NCI-H526 (cell line): ENCODE measurements at places on chromosomes 11 and 22.

DNA sequence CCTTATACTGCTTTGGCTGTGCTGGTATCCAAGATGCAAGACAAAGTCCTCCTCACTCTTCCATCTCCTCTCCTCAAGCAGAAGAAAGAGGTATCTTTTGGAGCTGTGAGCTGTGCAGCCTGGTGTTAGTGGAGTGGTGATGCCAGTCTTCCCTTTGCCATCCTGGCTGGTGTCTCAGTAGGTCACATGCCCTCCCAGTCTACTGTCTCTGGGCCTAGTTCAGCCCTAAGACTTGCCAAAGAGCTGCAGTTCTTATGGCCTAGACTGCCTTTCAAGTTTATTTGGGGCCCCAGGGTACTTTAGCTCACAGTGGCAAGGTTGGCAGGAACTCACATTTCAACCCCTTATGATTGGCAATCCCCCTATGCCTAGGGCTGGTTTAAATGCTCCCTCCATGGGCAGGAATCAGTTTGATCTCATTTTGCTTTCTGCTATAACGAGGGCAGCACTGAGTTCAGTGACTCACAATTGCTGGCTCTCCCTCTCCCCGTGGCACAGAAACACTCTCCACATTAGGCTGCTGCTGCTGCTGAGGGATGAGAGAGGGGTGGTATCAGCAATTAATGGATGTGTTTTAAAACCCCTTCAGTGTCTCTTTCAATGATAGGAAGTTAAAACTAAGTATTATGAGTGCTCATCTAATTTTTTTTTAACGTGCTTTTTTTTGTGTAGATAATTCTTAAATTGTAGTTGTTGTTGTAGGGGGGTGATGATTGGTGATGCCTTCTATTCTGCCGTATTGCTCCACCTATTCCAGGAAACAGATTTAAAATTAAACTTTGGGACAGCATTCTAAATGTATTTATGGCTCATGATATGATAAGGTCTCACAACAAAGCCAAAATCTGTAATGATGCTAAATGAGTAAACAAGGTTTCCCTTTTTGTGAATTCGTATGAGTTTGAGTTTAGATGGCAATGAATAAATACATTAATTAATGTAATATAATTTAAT, 1295.0 kb downstream of the JRKL start:
- no peak for DNase-seq

GRCh38 chr22:25014896-25015755, 62.6 kb downstream of the KIAA1671 start:
- DNase-seq, result no peak

GRCh38 chr11:90916706-90917105, 693.9 kb upstream of the CHORDC1 start:
- DNase-seq, result no peak

- peak; percentile 11 for DNase-seq
Measured at GRCh38 chr11:32830413-32830738, 649 bp downstream of the PRRG4 start.

DNA sequence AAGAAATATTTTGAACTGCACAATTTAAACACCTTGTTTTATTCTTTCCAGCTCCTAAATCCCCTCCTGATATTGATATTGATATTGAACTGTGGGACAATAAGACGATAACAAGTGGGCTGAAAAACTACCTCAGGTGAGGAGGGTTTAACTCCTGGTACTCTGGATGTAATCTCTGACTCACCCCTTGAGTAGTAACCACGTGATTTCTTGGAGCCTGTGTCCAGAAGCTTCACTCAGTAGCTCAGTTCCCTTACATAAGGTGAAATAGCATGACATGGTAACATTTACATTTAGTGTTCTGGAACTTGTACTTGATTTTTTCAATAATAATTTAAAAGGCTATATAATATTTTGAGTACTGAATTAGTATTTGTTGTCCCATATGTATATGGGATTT, 168.0 kb downstream of the PGR start:
- no peak for DNase-seq

DNA sequence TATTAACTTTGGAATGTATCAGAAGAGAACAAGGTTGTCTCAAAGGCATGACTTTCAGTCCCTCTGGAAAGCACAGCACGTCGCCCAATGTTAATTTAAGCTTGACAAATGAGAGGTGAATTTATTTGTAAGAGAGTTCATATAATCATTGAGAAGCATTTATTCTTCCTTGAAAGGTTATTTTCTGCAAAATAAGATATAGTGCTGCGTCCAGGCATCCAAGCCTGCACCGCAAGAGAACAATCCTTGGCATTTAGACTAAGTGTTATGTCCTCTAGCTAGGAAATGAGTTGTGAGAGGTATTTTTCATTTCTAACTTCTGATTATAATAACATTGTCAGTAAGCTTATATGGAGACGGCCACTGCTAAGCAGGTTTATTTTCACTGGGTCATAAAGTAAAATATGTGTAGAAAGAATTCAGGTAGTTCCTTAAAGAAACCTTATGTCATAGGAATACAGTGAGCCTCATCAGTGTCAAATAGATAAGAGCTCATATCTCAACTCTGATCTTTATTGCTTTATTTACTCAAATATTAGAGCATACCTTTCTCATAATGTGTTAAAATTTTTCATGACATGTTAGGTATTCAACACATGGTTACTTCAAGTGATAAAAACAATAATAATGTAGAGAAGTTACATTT, 182.0 kb downstream of the LUZP2 start:
- no peak for DNase-seq

DNA sequence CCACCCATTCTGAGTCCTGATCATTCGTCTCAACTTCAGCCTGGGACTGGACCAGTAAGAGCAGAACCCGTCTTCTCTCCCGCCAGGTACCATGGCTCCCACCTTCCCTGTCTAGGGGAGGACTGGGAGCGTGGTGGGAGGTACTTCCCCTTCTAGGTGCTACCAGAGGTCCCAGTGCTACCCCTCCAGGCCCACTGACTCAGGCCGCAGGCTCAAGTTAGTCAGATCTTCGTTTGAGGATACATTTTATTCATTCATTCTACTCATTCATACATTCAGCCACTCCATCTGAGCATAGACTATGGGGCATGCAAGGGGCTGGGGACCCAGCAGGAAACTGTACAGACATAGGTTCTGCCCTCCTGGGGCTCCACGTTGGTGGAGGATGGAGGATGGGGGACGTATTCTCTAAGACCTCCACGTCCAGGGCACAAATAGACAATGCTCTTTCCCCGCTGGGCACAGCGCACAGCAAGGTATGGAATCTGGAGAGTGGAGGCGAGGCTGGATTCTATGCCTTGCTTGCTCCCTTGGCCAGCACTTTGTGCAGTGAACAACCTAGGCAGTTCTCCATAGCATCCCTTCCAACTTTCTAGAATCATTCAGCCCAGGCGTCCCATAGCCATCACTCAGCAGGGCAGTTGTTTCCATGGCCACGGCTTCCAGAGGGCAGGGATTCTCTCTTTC, 1.0 kb upstream of the RAB3IL1 start:
- DNase-seq, result no peak

- DNase-seq, result peak; percentile 99
Measured at GRCh38 chr11:119481021-119481666, 58.2 kb upstream of the THY1 start.

GRCh38 chr22:45007391-45008185, 2.2 kb downstream of the PHF21B start:
- no peak for DNase-seq

- peak; percentile 74 for DNase-seq
Measured at GRCh38 chr11:62538470-62539237, 8.0 kb downstream of the AHNAK start.

DNA sequence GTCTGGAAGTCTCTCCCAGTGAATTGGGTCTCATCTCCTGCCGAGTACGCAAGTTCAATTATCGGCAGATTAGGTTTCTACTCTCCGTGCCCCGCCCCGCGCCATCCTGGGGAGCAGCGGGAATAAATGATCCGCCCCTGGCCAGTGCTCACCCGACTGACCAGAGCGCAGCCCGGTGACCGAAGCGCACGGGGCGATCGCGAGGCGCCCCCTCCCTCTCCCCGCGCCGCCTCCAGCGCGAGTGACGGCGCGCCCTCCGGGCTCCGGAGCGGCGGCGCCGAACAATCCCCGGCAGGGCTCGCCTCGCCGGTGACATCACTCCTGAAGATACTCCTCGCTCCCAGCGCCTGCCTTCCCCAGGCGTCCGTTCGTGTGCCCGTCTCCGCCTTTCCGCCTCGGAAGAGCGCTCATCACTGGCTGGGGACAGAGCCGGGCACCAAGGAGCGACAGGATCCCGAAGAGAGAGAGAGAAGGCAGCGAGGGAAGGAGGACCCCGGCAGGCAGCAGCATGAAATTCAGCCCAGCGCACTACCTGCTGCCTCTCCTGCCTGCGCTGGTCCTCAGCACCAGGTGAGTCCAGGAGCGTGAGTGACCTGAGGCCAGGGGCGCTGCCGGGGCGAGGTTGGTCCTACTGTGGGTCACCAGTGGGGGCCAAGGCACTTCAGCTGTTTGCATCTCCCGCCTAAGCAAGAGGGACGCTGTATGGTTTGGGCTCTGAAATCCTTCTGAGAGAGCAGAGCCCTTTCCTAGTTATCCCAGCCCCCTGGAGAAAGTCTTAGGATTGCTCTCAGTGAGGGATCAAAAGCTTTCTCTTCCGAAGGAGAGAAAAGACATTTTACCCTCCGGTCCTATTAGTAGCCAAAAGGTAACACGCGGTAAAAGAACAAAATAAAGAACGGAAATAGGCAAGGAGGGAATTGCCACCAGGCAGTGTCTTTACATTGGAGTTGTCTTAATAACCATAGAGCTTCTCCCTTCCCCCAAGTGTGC, at the start of gene LUZP2:
LUZP2 (plus strand) TSS at position 318 of the 990 bp plus-strand sequence.
- DNase-seq, result peak; percentile 5

- no peak for DNase-seq
Measured at GRCh38 chr11:34685864-34686263, 65.0 kb downstream of the EHF start.

DNA sequence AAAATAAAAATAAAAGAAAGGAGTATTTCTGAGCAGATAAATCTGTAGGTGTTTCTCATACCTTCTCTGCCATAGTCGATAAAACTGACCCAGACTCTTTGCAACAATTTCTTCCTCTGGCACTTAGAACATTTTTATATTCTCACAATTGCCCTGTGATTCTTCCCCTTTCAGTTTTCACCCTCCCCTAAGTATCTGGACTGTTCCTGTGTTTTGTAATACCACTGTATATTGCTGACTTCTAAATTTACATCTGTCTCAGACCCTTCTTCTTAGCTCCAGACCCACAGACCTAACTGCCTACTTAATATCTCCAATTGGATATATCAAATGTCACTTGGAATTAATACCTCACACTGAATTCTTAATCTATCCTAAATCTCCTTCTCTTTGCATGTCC, 133.4 kb upstream of the DDI1 start:
- no peak for DNase-seq

GRCh38 chr11:84014539-84014938, 728.4 kb upstream of the CCDC90B start:
- DNase-seq, result no peak

GRCh38 chr11:94472916-94473799, 20.5 kb downstream of the MRE11 start:
- no peak for DNase-seq

DNA sequence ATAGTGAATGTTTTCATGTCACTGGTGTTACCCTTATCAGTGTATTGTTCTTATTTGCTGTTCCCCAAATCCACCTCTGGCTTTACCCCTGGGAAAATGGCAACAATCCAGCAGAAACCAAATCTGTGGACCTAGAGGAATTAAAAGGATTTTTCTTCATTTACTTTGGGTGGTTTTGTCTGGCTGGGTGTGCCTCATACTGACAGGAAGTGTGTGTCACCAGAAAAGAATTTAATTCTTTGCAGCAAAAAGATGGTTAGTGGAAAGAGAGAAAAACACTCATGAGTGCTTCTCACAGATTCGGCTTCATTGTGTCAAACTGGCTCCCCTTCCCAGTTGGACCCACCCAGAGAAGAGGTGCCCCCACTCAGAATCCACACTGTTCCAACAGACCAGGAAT, 38.9 kb downstream of the FZD4 start:
- no peak for DNase-seq

GRCh38 chr11:69013009-69013951, at the start of gene MRGPRF:
Gene MRGPRF (minus strand): TSS chr11:69013246. CDS start chr11:69009901, 3,345 bp downstream.
- no peak for DNase-seq

- DNase-seq, result no peak
Measured at GRCh38 chr11:126713806-126714205, 286.8 kb downstream of the KIRREL3 start.

- DNase-seq, result no peak
Measured at GRCh38 chr11:62352355-62353336, 15.4 kb downstream of the ASRGL1 start.

- no peak for DNase-seq
Measured at GRCh38 chr11:13269775-13270174, 7.8 kb upstream of the BMAL1 start.

DNA sequence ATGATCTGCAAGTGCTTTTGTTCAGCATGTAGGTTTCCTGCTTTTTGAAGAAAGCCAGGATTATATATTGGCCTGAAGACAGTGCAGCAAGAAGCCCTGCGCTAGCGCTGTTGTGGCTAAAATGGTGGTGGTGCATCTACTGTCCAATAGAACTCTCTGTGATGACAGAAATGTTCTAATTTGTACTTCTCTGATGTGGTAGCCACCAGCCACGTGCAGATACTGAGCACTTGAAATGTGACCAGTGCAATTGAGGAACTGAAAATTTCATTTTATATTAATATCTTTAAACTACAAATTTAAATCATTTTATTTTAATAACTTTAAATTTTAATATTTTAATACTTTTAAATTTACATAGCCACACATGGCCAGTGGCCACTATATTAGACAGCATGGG, 73.0 kb upstream of the PAX6 start:
- no peak for DNase-seq

GRCh38 chr22:32815943-32816342, 14.4 kb downstream of the TIMP3 start:
- DNase-seq, result no peak

DNA sequence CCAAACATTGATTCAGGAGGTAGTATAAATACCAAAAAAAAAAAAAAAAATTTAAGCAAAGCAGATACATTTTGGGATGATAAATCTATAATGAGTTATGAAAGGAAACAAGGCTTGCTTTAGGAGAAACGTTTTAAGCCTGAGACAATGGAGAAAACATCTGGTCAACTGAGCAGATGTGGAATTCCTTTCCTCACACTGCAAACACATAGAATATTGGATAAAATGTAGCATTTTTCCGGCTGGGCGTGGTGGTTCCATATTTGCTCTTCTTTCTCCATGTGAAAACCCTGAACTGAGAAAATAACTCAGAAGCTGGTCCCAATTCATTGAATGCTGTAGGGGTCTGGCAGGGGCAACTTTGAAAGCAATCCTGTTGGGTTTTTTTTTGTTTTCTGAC, 33.9 kb downstream of the ENDOD1 start:
- DNase-seq, result no peak

- DNase-seq, result no peak
Measured at GRCh38 chr11:70647188-70648166, 249.1 kb downstream of the CTTN start.

DNA sequence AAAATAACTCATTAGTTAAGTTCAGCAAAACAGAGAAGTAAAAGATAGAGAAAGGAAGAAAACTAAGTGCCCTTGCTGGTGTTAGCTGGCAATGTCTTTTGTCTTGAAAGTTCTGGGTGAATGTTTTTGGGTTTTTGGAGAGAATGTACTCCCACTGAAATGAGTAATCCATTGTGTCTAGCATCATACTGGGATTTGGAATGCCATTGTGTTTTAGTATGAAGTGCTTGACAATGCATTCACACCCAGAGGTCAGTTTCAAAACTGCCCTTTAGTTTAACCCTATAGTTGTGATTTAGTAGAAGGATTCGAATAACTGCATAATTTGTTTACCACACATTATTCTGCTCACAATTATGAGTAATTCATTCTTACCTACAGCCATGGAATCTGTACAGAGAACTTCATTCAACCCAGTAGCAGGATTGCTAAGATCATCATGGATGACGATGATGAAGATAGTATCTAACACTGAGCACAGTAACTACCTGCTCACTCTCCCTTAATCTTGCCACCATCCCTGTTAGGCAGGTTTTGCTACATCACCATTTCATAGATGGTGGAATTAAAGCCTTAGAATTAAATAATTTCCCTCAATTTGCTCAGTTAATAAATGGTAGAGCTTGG, 33.9 kb downstream of the MAML2 start:
- DNase-seq, result no peak
